ENCODE measurements at places on chromosomes 1 and 21.

GRCh38 chr1:232726048-232726779, 79.0 kb upstream of the MAP10 start:
- no peak for DNase-seq

GRCh38 chr1:206864939-206865671, at the start of gene IL20:
Gene IL20, plus strand, starts transcription at chr1:206865623. Its CDS starts 230 bp downstream, at chr1:206865853.
- DNase-seq: peak; percentile 91

DNA sequence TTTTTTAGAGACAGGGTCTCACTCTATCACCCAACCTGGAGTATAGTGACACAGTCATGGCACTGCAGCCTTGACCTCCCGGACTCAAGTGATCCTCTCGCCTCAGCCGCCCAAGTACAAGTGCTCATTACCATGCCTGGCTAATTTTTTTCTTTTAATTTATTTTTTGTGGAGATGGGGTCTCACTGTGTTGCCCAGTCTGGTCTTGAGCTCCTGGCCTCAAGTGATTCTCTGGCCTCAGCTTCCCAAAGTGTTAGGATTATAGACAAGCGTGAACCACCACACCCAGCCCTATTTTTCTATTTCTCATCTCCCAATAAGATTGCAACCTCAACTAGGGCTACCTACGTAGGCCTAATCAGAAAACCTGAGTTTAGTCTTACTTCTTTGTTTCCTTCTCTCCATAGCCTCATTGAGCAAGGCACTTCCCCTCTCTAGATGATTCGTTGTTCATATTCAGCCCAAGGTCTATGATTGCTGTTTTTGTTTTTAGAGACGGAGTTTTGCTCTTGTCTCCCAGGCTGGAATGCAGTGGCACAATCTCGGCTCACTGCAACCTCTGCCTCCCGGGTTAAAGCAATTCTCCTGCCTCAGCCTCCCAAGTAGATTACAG, 1.1 kb upstream of the KPNA6 start:
- DNase-seq: no peak

DNA sequence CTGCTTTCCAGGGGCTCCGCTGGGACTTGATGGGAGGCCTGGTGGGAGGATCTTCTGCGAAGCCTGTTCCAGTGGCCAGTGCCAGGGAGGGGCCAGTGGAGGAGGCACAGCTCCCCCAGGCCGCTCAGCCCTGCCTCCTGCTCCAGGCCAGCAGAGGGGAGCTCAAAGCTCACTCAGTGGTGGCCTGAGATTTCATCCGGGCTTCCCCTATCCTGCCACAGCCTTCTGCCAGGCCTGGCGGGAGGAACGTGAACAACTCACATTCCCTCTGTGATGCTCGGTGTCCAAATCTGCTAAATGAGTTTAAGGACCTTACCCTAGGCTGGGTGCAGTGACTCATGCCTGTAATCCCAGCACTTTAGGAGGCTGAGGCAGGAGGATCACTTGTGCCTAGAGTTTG, 3.3 kb downstream of the CLCNKB start:
- no peak for DNase-seq

- no peak for DNase-seq
Measured at GRCh38 chr1:77200806-77201205, 18.4 kb downstream of the PIGK start.

GRCh38 chr1:239897458-239897857, 194.2 kb upstream of the FMN2 start:
- no peak for DNase-seq

DNA sequence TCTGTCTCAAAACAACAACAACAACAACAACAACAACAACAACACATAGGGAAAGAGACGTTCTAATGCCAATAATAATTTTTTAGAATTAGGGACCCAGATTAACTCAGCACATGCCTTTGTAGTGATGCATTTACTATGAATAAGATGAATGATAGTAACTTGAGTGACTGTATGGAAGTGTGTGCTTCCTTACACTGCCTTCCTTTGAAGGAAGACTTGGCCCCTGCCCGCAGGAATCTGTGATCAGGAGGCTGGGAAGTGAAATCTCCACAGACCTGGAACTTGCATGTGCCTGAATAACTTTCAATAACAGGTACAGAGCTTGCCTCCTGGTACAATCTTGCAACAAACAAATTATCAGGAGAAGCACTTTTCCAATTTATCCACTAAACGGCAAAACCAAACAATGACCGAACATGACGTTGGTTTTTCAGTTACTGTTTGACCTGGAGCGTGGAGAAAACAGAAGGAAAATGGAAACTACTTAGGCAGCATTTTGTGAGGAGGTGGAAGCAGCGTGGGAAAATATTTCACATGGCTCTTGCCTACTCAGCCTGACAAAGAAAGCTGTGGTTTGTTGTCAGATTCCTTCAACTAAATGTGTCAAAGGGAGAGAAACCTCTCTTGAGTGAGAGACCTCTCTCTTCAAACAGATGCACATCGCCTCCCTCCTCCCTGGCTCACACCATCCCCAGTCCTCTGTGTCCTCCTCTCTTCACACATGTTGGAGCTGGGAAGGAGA, 10.1 kb upstream of the ABCA4 start:
- DNase-seq: no peak

- no peak for DNase-seq
Measured at GRCh38 chr21:45806042-45806441, 162.5 kb downstream of the PCBP3 start.

DNA sequence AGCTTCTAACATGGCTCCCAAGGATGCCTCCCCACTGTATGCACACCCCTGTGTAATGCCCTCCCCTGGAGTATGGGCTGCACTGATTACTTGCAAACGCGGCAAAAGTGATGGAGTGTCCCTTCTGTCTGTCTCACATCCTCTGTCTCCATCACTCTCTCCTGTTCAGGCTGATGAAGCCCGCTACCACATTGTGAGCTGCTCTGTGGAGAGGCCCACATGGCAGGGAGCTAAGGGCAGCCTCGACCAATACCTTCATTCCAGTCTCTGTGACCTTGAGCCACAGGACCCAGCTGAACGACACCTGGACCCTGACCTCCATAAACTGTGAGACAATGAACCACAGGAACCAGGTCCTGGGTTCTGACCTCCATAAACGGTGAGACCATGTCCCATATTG, 154.1 kb upstream of the ETV3 start:
- DNase-seq: no peak

- DNase-seq: peak; percentile 15
Measured at GRCh38 chr1:44036409-44037139, 5.3 kb upstream of the SLC6A9 start.

- no peak for DNase-seq
Measured at GRCh38 chr1:54965624-54966340, 14.6 kb upstream of the TMEM61 start.

DNA sequence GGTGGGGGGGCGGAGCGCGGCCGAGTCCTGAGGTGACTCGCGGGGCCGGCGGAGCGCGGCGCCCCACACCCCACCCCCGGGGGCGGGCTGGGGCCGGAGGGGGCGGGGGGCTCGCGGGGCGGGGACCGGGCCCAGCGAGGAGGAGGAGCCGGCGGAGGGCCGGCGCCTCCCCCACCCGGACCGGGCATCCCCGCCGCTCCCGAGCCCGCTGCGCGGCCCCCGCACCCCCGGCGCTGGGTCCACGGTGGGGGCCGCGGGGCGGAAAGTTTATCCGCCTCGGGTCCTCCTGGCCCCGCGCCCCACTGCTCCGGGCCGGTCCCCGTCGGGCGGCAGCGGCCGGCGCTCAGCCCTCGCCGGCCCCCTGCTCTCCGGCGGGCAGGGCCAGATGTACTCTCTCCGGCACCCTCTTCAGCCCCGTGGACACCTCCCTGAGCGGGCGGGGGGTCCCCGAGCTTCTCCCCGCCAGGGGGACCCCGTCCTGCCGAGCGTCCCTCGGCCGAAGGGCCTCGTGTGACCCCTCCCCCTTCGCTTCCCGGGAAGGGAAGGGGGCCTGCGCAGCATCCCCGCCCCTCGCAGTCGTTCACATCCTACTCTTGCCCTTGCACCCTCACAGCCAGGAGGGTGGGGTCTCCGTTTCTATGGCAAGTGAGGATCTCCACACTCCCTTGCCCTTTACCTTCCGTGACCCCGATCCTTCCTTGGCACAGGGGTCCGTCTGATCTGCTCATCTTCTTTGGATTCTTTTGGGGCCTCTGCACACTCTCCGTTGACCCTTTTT, 663 bp downstream of the CAMTA1 start:
- peak; percentile 22 for DNase-seq

- no peak for DNase-seq
Measured at GRCh38 chr1:35179908-35180307, 13.0 kb downstream of the SFPQ start.
